ENCODE measurements at places on chromosomes 1 and 21.

- DNase-seq: no peak
Measured at GRCh38 chr1:106113851-106114250, 942.6 kb upstream of the PRMT6 start.

DNA sequence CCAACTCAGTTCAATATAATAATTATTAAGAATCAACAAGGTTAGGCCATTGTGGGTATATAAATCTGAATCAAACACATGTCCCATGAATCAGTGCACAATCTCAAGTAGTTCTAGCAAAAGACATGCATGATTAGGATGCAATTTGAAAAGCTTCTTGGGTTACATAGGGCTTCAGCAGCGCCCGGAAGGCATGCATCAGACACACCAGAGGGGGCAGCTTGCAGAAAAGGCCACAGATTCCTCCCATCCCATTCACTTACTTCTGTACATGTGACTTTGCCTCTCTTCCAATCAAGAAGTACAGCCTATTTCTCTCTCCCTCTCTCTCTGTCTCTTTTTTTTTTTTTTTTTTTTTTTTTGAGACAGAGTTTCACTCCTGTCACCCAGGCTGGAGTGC is 91.8 kb downstream of the KCNN3 start:
- DNase-seq: no peak

DNA sequence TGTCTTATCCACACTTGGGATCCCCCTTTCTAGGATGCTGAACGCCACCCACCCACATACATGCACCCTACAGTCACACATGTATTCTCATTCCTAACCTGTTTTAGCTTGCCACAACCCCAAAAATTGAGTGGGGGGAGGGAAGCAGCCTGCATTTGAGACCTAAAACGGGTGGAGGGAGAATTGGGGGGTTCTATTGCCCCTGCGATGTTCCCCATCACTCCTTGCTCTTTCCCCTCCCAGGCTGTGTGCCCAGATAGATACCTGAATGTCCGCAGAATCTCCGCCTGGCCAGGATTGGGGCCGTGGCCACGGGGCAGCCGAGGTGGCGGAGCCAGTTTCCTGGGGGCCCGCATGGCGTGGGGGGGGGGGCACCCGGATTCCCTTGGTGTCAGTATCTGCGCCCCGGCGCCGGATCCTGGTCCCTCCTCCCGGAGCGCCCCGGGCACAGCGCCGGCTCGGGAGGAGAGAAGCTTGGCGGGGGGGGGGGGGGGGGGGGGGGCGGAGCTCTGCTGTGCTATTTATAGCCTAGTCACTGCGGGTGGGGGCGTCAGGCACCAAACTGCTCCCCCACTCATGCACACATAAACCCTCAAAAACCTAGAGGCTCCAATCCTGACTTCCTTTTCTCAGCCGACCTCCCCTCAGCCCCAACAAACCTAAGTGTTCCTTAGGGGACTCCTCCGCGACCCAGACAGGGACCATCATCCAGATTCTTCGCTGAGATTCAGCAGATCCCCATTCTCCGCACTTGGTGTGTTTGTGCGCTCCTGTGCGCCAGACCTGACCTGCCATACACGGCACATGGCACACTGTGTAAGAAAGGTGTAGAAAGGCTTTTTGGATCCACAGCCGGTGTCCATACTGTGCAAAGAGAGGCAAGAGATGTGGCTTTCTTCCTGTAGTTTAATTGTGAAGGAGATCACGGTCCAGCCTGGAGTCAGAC is 1.9 kb downstream of the ANKRD34A start:
- peak; percentile 72 for DNase-seq

DNA sequence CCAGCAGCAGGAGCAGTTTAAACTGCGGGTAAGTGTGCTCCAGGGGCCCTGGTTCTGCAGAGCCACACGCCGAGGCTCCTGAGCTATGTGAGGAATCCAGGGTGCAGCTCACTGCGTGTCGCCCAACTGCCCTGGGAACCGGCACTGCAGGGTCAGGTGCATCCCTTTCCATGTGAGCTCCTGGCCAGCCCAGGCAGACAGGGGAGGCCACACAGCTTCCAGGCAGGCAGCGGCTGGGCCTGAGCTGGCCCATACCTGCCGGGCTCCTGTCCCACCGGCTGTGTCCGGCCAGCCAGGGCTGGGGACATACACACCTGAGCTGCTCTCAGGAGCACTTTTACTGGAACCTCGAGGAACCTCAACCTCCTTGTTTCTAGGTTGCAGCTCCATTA is 18.6 kb upstream of the COL18A1 start:
- peak; percentile 55 for DNase-seq

- DNase-seq: no peak
Measured at GRCh38 chr1:26012864-26013263, 8.7 kb upstream of the EXTL1 start.

DNA sequence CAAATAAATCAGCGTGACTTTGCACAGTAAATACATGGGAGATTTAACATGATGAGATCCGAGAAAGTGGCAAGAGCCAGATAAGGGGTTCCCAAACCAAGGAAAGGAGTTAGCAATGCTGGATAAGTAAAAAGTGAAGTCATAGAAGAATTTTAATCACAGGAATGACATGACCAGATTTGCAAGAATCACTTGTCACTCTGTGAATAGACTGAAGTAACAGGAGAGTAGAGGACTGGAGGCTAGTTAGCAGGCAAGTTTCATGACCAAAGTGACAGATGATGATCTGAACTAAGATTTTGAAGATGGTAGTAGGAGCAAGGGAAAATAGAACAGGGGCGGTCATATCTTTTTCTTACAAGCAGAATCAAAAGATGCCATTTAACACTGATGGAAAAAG is 8.4 kb downstream of the CFH start:
- DNase-seq: no peak

DNA sequence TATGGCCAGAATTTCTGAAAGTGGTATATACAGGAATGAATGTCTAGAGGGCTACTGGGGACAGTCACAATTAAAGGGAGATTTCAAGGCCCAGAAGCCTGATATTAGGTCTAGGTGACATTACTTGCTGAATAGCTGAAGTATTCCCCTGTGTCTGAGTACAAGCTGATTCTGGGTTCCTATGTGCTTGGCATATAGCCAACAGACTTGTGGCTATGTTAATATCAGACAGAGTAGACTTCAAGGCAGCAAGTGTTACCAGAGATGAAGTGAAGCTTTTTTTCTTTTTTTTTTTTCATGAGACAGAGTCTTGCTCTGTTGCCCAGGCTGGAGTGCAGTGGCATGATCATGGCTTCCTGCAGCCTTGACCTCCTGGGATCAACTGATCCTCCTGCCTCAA is 8.3 kb downstream of the TTC4 start:
- no peak for DNase-seq

DNA sequence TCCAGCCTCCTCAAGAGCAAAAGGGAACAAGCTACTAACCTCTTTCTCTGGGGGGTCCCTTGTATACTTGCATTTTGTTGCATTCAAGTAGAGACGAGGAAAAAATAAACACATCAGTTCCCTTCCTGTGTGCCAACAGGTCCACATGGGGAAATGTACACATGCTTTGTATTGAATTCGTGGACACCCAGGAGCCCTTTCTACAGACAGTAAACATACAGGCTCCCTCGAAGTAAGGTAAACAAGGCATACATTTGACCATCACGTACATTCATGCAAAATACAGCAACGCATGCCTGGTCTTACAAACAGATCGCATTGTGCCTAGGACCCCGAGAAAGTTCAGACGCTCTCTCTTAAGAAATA is 1.1 kb downstream of the KCND3 start:
- no peak for DNase-seq

GRCh38 chr1:174768516-174768915 is 231.2 kb upstream of the CACYBP start:
- no peak for DNase-seq

- DNase-seq: no peak
Measured at GRCh38 chr1:7177021-7177420, 391.8 kb downstream of the CAMTA1 start.

DNA sequence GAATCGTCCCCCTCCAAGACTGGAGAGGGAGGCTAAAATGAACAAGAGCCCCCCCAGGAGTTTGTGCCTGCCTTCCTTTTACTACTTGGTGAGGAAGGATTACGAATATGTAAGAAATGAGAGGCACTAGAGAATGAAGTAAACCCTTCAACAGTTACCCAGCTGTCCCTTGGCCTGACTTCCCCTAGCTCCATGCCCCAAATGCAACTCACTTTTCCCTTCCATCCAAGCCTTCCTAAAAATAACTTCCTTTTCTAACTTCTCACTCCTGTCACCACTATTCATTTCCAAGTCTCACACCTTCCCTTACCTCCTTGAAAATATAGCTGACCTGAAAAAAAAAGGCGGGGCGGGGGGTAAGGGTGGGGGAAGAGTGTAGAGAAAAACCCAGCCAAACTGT is 96.6 kb upstream of the HNRNPU start:
- no peak for DNase-seq

DNA sequence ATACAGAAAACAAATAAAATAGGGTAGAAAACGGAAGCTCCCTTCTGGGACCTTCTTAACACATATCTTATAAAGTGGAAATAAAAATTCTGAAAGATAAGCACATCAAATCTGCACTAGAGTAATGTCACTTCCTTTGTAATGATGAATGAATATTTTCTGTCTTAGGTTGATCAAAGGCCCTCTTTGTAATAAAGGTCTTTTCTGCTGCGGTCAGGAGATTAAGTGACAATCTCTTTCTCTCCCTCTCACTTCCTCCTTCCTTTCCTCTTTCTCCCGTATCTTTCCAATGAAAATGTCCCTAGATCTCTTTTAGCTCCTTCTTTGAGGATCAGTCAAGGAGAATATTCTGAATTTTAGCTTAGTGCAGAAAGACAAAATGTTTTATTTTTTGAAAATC is 33.8 kb downstream of the TMCO1 start:
- DNase-seq: no peak

GRCh38 chr1:2796890-2797740 is 4.4 kb downstream of the TTC34 start:
- DNase-seq: peak; percentile 45

DNA sequence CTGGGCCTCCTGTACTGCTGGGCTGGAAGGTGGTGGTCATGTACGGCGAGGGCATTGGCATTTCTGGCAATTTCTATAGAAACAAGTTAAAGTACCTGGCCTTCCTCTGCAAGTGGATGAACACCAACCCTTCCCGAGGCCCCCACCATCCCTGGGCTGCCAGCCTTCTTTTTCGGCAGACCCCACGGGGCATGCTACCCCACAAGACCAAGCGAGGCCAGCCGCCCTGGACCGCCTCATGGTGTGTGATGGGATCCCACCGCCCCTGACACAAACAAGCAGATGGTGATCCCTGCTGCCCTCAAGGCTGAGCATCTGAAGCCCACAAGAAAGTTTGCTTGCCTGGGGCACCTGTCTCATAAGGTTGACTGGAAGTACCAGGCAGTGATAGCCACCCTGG is 76.0 kb downstream of the NFASC start:
- DNase-seq: no peak

DNA sequence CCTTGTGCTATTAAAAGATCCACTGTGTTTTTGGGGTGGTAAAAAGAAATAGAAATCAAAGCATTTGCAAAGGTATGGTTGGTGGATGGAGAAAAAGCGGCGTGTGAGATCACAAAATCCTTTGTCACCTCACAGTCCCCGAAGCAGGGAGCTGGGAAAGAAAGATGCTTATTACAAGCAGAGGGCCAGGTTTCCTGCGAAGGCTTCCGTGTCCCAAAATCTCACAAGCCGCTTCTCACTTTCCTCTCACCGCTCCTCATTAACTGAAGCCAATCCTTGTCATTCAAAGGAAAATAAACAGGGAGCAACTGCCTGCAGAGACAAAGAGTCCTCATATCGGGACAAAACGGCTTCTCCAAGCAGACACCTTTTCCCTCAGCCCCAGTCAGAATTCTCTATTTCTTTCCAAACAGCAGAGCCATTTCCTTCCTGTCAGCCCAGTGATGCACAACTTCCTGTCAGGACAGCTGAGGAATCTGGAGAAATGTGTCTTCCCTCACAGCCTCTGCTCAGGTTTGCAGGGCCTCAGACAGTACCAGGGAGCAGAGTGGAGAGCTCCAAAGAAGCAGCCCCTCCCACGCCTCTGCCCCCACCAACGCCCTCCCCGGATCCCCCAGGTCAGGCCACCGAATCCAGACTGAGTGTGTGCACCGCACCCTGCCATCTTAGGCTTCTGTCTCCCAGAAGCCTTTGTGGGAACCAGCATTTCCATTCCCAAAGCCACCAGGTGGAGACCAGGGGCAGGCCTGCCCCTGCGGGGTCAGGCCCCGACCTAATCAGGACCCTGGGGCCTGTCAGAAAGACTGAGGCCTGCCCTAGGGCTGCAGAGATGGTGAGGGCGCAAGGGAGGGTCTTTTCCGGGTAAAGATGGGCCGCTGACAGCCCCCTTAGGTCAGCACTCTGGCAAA is 29.6 kb downstream of the KCNN3 start:
- DNase-seq: peak; percentile 34

GRCh38 chr1:63590166-63590560 is 3.0 kb upstream of the PGM1 start:
- DNase-seq: no peak

- DNase-seq: no peak
Measured at GRCh38 chr1:110375490-110375889, 15.3 kb downstream of the SLC16A4 start.

DNA sequence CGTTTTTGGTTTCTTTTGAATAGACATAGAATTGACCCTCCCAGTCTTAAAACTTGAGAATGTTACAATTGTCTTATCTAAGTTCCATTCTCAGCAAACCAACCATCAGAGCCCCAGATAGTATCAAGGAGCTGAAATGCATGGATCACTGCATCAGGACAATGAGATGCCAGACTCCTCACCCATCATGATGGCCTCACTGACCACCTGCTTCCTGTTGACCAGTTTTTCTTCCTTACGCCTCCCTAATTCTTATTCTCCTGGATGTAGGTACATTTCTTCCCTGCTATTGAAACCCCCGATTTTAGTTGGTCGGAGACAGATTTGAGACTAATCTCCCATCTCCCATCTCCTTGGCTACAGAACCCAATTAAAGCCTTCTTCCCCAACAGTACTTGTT is 17.7 kb downstream of the MATN1 start:
- DNase-seq: no peak

GRCh38 chr1:78658901-78659300 is 9.3 kb downstream of the IFI44 start:
- DNase-seq: no peak

- DNase-seq: no peak
Measured at GRCh38 chr1:11493972-11494655, 15.2 kb downstream of the DISP3 start.

GRCh38 chr1:116968724-116969123 is 32.8 kb upstream of the CD101 start:
- DNase-seq: no peak

GRCh38 chr21:26967062-26967913 is at the start of gene ADAMTS5:
TSS of gene ADAMTS5 (minus strand) at chr21:26967088. CDS start at chr21:26966391, 697 bp downstream.
- DNase-seq: peak; percentile 83

GRCh38 chr1:145695821-145696629 is 11.1 kb downstream of the PDZK1 start:
- no peak for DNase-seq

- no peak for DNase-seq
Measured at GRCh38 chr1:6506210-6507036, 15.0 kb upstream of the PLEKHG5 start.

- DNase-seq: no peak
Measured at GRCh38 chr1:90926971-90927370, 94.9 kb downstream of the ZNF644 start.

DNA sequence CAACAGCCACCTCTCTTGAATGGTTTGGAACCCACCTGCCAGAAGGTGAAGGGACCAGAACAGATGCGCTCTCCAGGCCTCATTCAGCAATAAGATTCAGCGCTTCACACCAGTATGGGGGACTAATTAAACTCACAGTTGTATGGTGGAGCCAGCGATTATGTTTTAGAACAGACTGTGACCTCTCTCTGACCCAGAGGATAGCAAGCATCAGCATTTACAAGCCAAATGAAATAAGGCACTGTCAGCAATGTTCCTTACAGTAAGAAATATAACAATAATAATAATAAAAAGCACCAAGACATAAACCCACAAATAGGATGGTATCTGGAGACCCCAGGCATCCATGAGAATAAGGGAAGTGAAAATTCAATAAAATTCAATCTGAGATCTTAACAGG is 6.9 kb upstream of the CDC42BPA start:
- DNase-seq: no peak
